ENCODE measurements at places on chromosomes 2 and 18.

DNA sequence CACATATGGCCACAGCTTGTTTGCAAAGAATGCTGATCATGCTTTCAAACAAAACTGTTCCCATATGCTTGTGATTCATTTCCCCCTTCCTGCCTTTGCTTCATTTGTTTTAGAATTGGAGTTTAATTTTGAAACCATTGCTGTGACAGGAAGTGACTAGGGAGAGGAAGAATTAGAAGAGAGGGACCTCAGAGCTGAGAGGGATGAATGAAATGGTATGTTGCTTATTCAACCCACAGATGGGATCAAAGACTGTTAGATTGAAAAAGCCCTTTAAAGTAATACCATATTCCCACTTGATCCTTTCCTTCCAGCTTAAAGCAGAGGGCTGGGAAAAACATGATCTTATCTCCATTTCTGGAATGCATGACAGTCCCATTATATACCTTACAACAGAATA, 106.2 kb upstream of the RNF152 start:
- DNase-seq, result no peak

DNA sequence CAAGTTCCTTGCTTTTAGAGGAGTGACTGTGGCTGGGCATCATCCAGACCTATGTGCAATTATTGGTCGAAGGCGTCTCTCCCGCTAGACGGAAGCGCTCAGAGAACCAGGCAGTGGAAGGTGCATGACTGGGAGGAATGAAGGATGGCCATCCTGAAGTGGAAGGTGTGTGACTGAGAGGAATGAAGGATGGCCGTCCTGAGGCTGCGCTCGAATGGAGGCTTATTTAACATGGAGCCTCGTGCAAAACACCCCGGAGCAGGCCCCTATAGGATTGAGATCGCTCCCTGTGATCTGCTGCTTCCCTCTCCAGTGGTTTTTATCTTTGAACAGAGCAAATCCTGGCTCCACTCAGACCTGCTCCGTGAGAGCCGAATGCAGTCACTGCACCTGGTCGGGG, 140.2 kb upstream of the ID2 start:
- no peak for DNase-seq

DNA sequence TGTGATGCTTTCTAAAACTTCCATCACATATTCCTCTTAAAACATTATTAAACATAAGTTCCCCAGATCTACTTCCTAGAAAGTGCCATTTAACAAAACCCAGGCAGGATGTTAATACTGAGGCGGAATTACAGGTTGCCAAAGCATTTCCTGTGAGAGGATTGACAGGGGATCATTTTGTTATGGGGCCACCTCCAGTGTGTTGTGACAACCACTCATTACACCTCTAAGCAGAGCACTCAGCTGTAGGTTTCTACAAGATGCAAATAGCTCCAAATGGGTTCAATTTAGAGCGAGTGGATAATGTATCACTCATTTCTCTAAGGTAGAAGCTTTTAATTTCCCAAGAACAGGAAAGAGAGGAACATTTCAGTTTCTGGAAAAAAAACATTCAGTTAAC, 1429.5 kb upstream of the ACVR2A start:
- no peak for DNase-seq

GRCh38 chr2:62831729-62832128, 126.2 kb downstream of the EHBP1 start:
- no peak for DNase-seq

- no peak for DNase-seq
Observed at GRCh38 chr2:44244135-44244871, 31.0 kb upstream of the SLC3A1 start.

GRCh38 chr18:46419391-46420141, 237.5 kb downstream of the LOXHD1 start:
- no peak for DNase-seq

GRCh38 chr2:196376984-196377877, 205.9 kb upstream of the STK17B start:
- no peak for DNase-seq

- DNase-seq, result no peak
Observed at GRCh38 chr2:38704664-38705063, 38.8 kb downstream of the GALM start.
